Activated T-helper 1 cell treated with anti-CD3 and anti-CD28 coated beads, Interleukin-2, amount 50 U/mL, for 16 hours (primary cell): ENCODE measurements at places on chromosomes 1 and 21.

DNA sequence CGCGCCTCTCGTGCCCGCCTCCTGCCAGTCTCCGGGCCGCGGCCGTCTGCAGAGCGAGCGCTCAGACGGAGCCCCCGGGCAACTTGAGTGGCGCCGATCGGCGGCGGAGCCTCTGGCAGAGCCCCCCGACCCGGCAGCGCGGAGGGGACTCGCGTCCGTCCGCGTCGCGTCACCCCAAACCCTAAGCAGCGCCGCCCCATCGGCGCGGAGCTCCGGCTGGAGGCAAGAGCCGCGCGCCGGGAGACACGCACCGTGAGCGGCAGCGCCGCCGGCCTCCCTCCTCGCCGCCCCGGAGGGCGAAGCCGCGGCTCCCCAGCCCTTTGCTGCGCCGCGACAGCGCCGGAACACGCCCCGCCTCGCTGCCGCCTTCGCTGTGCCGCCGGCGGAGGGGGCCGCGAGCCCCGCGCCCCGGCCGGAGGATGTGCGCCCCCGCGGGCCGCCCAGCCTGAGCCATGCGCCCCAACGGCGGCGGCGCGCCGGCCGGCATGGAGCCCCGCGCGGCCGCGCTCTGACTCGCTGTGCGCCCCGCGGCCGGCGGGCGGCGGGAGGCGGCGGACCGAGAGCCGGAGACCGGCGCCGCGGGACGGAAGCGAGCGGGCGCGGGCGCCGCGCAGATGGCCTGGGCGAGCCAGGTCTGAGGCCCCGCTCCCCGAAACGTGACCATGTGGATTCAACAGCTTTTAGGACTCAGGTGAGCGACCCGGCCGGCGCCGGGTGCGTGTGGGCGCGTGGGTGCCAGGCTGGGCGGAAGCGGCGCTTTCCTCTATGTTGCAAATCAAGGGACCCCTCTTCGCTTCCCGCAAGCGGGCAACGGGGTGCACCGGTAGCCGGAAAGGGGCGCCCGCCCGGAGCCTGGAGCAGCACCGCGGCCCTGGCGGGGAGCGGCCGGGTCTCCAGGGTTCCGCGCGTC is 610 bp downstream of the AJAP1 start:
- no peak for DNase-seq

DNA sequence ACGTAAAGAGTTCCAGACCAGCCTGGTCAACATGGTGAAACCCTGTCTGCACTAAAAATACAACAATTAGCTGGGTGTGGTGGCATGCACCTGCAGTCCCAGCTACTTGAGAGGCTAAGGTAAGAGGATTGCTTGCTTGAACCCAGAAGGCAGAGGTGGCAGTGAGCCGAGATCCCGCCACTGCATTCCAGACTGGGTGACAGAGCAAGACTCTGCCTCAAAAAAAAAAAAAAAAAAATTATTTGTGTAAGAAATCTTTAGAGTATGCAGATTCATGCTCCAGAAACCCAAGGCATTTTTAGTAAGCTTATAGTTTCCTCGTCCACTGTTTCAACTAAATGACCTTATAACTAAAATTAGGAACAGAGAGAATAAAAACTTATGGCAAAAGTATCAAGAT is 51.3 kb downstream of the ABL2 start:
- no peak for DNase-seq

- no peak for DNase-seq
Measured at GRCh38 chr1:63321785-63322113, 618 bp upstream of the FOXD3 start.

DNA sequence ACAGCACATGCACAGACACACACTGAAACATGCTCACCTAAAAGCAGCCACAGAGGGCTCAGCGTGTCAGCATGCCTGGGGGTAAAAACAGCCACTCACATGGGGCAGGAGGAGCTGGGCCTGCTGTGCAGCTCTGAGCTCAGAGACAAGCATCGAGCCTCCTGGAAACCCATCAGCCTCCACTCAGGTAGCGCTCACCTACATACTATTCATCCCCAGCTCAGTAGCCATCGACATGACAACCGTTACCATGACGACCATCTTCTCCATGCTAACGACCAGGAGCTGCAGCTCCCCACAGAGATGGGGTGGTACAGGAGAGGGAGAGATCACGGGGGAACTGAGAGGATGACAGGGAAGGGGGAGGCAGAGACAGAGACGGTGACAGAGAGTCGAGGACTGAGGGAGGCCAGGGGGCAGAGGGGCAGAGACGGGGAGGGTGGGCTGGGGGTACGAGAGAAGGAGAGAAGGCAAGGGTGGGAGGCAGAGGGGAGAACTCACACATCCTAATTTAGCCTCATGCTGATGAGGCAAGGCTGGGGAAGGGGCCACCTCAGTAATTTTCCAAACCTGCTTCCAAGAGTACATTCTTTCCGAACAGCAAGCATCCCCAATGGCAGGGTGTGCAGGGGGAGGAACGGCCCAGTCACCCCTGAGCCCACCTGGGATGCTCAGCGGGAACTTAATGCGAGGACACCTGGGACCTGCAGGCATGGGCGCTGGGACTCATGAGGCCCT is 28.4 kb downstream of the SDC3 start:
- DNase-seq: no peak

DNA sequence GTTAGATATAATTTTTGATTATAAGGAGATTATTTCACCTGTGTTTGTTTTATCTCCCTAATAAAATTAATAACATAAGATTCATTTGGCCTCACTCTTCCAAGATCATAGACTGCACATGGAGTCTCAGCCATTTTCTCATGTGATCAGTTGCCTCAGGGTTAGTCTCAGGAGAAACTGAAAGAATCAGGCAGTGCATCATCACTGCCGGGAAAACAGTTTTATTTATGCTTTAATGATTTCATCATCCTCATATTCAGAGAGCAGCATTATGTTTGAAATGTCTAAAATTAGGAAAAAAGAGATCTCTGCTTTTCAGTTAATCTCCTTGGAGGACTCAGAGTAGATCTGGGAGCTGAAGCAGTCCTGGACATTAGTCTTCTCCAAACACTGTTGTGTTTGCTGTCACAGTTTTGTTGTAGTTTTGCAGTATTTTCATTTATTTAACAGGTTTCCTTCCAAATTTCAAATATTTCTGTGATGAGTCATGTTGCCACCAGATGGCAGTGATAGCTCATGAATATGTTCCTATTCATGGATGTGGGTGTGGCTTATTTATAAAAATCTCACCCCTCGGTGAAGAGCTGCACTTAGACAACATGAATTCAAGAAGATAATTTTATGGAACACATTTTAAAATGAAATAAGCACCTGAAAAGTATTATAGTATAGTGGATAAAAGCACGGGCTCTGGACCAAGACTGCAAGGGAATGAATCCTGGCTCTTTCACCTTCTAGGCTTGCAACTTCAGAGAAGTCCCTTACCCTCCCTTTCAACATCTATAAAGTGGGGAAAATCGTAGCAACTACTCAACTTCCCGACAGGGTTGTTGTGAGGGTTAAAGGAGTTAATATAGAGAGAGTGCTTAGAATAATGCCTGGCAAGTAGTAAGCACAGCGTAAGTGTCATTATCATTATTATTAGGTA is 31.2 kb downstream of the CHD1L start:
- no peak for DNase-seq
